ENCODE measurements at places on chromosomes 6 and 20.

GRCh38 chr6:42436825-42437224 lies 14.9 kb downstream of the TRERF1 start:
- DNase-seq = no peak

GRCh38 chr6:34658605-34659265 lies 37.8 kb downstream of the ILRUN start:
- no peak for DNase-seq

DNA sequence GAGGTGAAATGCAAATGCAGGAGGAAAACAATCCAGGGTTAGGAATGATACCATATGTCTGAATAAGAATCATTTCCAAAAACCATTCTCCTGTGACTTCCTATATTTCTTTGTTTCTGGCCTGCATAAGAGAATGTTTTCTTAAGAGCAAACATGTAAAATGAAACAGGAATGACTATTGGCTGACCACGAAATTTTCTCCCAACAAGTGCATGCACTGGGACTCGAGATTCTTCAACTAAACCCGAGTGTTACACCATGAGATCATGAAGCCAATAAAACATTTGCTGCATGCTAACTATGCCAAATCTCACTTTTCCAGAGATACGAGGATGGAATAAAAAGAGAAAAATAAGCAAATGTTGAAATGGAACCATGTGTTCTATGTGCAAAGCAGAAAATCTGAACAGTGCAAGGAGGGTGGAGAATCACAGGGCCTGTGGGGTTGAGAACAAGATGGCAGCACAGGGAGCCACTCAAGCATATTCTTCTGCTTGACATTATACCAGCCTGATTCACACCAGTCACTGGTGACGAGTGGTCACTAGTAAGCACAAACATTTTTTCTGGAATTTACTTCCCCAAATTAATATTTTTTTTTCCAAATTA lies 212.2 kb upstream of the FOXA2 start:
- DNase-seq = peak; percentile 23

GRCh38 chr6:158660333-158660754 lies 10.5 kb downstream of the SYTL3 start:
- DNase-seq = no peak

DNA sequence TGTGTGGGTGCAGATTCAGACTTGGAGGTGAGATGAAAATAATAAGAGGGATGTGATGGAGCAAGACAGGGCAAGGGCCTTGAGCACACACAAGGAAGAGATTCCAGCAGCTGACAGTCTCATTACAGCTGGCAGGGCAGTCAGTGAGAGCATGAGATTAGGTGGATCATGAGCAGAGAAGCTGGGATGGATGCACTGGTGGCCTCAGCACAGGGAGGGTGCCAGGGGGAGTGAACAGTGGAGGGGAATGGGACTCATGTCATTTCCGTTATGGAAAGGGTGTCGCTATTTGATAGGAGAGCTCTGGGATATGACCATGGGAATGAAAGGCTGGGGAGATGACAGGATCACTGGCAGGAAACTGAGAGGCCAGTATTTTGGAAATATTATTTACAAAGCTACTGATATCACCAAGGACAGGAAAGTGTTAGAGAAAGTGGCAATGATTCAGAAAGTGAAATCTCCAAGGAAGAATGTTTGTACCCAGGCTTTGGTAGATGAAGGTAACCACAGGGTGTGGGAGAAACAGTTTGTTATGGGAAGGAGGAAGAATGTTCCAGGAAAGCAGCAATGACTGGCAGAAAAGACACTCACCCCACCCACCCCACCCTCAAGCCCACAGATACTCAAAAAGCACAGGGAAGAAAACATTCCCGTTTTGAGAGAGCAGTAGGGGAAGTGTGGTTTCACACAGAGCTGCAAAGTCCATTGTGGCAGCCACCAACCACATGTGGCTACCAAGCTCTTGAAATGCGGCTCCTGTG lies 214.7 kb upstream of the PROKR2 start:
- DNase-seq = no peak

- no peak for DNase-seq
Measured at GRCh38 chr6:134826889-134827737, 122.8 kb downstream of the ALDH8A1 start.

Measured in left forelimb (tissue), 1 donor.